ENCODE measurements at places on chromosomes 6 and 20.

- DNase-seq: no peak
Observed at GRCh38 chr6:52497652-52498408, 77.7 kb downstream of the EFHC1 start.

- DNase-seq: no peak
Observed at GRCh38 chr20:47350181-47350550, 6.3 kb downstream of the ZMYND8 start.

- no peak for DNase-seq
Observed at GRCh38 chr20:53914781-53915445, 155.5 kb downstream of the BCAS1 start.

- no peak for DNase-seq
Observed at GRCh38 chr6:18016698-18017097, 29.3 kb upstream of the KIF13A start.

- DNase-seq: no peak
Observed at GRCh38 chr20:11166712-11167111, 492.9 kb upstream of the JAG1 start.

GRCh38 chr6:24974182-24975171, 38.7 kb upstream of the RIPOR2 start:
- no peak for DNase-seq

DNA sequence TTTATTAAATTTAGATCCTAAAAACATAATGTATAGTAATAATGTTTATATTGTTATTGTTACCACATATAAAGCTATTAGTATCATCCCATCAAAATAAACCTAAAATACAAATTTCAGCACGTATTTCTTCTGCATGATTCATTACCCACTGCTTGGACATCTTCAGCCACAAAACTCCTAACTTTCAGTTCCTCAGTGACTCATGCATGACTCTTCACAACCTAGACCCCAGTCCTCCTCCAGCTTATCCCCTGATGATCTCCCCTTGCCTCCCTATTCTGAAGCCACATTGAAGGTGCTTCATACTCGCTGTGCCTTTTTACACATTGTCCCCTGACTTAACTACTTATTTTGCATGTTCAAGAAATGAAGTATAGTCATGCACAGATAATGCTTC, 11.2 kb upstream of the GPRC6A start:
- no peak for DNase-seq

DNA sequence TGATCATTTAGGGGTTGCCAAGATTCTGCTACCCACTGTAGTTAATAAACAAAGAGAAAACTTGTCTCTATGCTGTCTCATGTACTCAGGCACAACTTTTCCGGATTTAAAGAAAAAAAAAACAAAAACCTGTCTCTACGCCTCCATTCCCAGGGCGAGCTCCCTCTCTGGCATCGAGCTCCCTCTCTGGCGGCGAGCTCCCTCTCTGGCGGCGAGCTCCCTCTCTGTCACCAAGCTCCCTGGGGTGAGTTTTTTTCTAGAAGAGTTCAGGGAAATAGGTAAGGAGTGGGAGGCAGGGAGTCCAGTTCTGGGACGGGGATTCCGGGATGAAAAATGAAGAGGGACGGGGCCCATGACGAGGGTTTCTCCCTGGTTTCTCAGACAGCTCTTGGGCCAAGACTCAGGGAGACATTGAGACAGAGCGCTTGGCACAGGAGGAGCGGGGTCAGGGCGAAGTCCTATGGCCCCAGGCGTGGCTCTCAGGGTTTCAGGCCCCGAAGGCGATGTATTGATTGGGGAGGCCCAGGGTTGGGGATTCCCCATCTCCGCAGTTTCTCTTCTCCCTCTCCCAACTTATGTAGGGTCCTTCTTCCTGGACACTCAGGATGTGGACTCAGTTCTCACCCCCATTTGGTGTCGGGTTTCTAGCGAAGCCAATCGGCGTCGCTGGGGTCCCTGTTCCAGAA, 16.5 kb upstream of the HLA-A start:
- DNase-seq: no peak

GRCh38 chr6:63560801-63561287, 11.4 kb upstream of the LOC128125822 start:
- DNase-seq: no peak
